Transverse colon (tissue), 4 donors: ENCODE measurements at places on chromosomes 7 and 10.

- DNase-seq: no peak
Observed at GRCh38 chr10:59575269-59575668, 134.4 kb downstream of the SLC16A9 start.

GRCh38 chr10:72106896-72107295 is 18.5 kb upstream of the SPOCK2 start:
- DNase-seq: no peak

GRCh38 chr7:116173051-116174028 is 37.0 kb upstream of the TES start:
- DNase-seq: no peak

DNA sequence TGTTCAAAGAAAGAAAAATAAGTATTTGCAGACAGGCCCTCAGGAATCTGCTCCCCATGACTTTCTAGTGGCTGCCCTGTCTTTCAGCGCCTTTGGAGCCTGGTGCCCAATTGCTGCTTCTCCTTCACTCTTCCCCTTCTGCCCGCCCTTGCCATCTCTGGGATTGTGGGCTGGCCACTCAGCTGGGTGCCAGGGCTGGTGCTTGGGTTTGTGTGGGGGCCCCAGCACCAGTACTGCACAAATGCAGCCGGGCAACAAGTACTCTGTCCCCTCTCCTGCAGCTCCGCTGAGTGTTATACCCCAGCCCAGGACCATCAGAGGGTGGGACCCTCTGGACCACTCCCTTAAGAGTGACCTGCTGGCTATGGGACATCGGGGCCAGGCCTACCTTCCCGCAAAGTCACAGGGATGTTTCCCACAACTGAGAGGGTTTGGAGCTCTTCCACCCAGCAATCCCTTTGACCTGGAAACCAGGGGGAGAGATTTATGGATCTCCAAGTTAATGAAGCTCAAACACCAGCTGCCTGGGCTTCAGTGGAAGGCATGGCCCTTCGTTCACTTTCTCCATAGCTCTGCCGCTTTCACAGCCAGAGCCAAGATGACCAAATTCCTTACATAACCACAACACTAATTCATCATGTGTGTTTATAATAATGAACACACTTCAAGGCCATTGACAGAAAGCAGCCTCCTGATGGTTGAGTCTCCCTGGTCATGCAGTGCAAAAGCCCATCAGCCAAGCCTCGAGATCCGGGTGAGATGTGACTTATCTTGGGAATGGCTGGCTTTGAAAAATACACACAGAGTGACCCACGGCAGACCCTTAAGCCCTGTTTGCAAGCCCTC is 313.9 kb upstream of the ZNF32 start:
- no peak for DNase-seq

DNA sequence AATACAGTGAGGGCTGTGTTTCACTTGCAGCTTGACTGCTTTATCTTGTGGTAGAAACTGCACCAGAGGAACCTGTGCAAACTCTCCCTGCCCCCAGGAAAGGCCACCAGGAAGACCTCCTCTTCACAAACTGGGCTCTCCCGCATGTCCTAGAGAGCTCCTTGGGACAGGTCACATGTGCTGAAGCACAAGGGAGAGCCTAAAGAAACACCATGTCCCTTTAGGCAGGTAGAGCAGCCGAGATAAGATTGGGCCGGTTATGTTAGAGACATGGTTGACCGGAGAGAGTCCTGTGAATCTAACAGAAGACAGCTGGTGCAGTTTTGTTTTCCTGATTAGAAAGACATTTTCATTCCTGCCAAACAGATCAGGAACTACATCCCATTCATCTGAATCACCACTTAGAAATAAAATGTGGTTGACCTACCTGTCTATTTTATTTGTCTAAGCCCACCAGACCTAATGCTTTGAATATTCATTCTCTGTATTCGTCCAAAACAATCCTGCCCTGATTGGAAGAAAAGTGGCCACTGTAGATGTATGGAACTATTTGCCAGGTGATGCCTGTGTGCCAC is 224.1 kb downstream of the GLI3 start:
- DNase-seq: no peak

GRCh38 chr10:33412653-33413361 is 78.3 kb upstream of the NRP1 start:
- DNase-seq: no peak
